ENCODE measurements at places on chromosomes 5 and 9. TPM values are rescaled to one million over a fixed set of nuclear protein-coding genes. Genes with fewer than 3 reads are reported as not detected.

- no peaks in the 10 kb centered on the region for H3K4me1 ChIP-seq
- H3K27ac ChIP-seq, result no peak overlapping the region
- no peaks in the 10 kb centered on the region for H3K27me3 ChIP-seq
- H3K36me3 ChIP-seq, result no peaks in the 10 kb centered on the region
- no peak overlapping the region for H3K4me3 ChIP-seq
These were observed 31.6 kb upstream of the GARNL3 start for GRCh38 chr9:127232833-127233549.

GRCh38 chr9:4614627-4615026 lies 47.5 kb upstream of the PLPP6 start:
- H3K36me3 ChIP-seq, result no peaks in the 10 kb centered on the region
- no peak overlapping the region for H3K27ac ChIP-seq
- DNase-seq, result no peak
- H3K27me3 ChIP-seq, result no peaks in the 10 kb centered on the region
- H3K4me3 ChIP-seq, result no peak overlapping the region

- DNase-seq, result no peak
- no peak overlapping the region for H3K27ac ChIP-seq
- no peak overlapping the region for H3K4me3 ChIP-seq
These were observed 84.7 kb downstream of the CFAP95 start for GRCh38 chr9:69905286-69905685.

DNA sequence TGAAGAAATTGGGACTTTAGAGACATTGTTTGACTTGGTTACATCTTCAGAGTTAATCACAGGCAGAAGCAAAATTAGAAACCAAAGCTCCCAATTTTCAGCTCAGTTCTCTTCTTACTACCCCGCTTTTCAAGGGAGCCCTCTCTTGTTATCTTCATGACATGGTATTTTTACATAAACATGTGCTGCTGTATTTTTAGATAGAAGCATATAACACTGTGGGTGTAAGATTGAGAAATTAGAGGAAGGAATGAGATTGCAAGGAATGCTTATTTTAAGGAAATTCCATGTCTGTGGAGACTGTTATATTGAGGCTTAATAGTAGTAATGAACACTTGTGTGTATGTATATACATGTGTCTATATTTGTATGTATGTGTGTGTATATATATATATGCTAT lies 401.6 kb downstream of the TMEM232 start:
- H3K4me1 ChIP-seq, result no peaks in the 10 kb centered on the region
- no peak overlapping the region for H3K4me3 ChIP-seq

DNA sequence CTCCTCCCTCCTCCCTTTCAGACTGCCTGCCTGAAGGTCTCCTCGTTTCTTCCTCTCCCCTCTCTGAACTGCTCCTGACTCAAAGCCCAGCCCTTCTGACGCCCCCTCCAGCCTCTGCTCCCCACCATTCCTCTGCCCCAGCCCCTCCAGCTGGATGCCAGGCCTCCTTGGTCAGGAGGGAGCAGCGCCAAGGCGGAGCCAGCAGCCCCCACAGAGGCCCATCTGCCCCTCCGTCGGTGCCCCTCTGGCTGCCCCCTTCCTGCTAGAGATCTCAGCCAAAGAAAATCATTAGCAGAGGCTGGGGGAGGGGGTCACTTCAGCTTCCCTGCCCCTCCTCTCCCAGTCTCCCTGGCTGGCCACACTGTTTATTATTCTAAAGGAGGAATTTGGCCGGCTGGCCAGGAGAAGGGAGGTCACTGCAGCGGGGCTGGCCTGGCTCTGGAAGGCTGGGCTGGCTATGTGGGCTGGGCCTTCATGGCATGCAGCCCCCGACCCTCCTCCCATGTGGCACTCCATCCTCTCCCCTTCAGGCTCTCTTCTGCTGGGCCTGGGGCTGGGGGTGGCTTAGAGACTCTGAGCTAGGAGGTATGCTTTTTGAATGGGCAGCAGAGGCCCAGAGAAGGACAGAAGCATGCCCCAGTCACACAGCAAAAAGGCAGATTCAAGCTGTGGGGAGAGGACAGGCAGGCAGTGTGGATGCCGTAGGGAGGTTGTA lies 16.9 kb downstream of the PDGFRB start:
- DNase-seq, result no peak
- H3K4me3 ChIP-seq, result no peak overlapping the region
- no peaks in the 10 kb centered on the region for H3K27me3 ChIP-seq
- H3K27ac ChIP-seq, result no peak overlapping the region
- H3K4me1 ChIP-seq, result no peaks in the 10 kb centered on the region

DNA sequence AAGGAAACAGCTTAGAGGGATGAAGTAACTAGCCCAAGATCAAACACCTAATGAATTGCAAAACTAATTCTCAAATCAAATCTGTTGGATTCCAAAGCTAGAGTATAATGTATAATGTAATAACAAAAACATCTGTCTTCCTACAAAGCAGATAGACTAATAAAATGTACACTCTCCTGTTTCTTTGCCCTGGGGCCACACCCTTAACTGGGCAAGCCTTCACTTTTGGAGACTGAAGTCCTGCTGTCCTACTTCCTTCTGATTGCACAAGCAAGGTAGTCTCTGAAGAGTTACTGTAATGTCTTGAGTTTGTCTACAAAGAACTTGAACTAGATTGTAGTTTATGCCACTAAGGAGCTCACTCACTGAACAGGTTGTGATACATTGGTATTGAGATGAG lies 2.5 kb downstream of the TTC1 start:
- no peaks in the 10 kb centered on the region for H3K36me3 ChIP-seq
- DNase-seq, result no peak
- H3K27me3 ChIP-seq, result no peaks in the 10 kb centered on the region

- H3K4me1 ChIP-seq, result peaks cover 15% of the 10 kb centered on the region
- H3K27me3 ChIP-seq, result no peaks in the 10 kb centered on the region
- H3K4me3 ChIP-seq, result no peak overlapping the region
- no peaks in the 10 kb centered on the region for H3K36me3 ChIP-seq
These were observed 140.7 kb downstream of the C9orf50 start for GRCh38 chr9:129480227-129480626.

DNA sequence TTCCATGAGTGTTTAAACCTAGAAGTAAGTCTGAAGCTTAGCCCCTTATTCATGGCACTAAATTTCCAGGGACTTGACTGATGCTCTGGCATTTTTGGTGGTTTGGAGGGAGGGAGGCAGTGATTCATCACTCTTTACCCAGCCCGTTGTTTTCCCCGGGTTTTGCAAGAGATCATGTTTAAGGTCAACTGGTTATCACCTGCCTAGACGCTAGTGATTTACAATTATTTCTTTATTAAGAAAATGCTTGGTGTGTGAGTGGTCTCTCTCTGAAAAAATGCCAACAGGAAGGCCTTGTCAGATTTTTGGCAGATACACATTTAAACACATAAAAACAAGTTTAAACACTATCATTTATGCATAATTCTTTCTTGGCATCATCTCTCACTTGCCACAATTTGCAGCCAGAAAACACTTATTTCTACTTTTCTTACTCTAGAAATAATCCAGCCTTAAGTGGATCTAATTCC lies 737.9 kb upstream of the ZNF608 start:
- no peak for DNase-seq
- no peak overlapping the region for H3K4me3 ChIP-seq

DNA sequence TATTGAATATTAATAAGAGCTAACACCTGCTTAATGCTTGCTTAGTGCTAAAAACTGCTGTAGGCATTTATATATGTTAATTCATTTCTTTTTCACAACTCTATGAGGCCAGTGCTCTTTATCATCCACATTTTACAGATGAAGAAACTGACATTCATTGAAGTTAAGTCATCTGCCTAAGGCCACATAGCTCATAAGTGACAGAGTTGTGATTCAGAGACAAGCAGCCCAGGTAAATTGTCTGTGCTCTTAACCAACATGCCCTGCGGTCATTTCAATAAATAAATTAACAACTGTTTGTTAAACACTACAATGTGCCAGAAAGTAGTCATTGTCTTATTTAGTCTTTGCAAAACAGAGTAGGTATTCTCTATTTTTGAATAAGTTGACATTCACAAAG lies 1354.4 kb upstream of the C9orf72 start:
- no peaks in the 10 kb centered on the region for H3K36me3 ChIP-seq
- no peak overlapping the region for H3K27ac ChIP-seq
- DNase-seq, result no peak
- H3K4me3 ChIP-seq, result no peak overlapping the region
- no peaks in the 10 kb centered on the region for H3K4me1 ChIP-seq
- no peaks in the 10 kb centered on the region for H3K27me3 ChIP-seq

DNA sequence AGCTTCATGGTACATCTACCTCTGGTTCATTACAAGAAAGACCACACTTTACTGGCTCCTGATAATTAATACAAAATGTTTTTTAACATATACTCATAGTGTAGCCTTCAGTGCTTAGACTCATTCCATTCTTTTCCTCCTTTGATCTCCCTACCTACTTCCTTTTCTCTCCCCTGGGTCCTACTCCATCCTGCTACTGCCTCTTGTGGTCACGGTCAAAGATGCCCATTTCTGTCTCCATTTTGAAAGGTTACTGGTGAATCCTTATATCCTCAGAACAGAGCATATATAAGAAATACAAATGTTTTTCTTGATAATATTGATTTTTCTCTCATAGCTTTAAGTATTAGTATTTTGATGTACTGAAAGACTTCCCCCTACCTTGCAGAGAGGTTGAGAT lies 375.9 kb downstream of the ARRDC3 start:
- DNase-seq, result no peak
- no peaks in the 10 kb centered on the region for H3K27me3 ChIP-seq
- H3K4me3 ChIP-seq, result no peak overlapping the region
- H3K4me1 ChIP-seq, result no peaks in the 10 kb centered on the region
- H3K36me3 ChIP-seq, result no peaks in the 10 kb centered on the region

DNA sequence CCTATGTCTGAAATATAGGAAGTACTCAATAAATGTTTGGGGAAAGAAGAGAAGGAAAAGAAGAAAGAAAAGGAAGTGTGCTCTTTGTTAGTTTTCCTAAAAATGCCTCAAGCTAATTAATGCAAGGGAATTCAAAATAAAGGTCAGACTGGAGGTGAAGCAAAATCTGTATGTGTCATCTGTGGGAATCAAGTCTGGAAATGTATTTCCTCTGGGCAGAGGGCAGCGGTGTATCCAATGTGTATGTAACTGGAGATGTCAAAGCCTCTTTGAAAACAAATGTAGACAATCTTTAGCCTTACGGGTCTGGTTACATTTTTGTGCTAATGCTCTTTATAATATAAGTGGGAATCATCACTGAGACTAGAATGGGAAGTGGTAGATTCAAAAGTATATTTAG lies 471.4 kb downstream of the MAN2A1 start:
- no peaks in the 10 kb centered on the region for H3K4me1 ChIP-seq
- no peak overlapping the region for H3K4me3 ChIP-seq
- H3K36me3 ChIP-seq, result no peaks in the 10 kb centered on the region

GRCh38 chr9:83431101-83432060 lies 106.8 kb downstream of the FRMD3 start:
- no peaks in the 10 kb centered on the region for H3K36me3 ChIP-seq
- H3K4me1 ChIP-seq, result no peaks in the 10 kb centered on the region
- H3K27ac ChIP-seq, result no peak overlapping the region
- H3K4me3 ChIP-seq, result no peak overlapping the region

The AHRR gene
- total RNA-seq, result 38.2 TPM

The PFN3 gene
- total RNA-seq, result not detected

The EMB gene
- 145 TPM for total RNA-seq

The MTX3 gene
- 22.8 TPM for total RNA-seq

The MPDZ gene
- total RNA-seq, result not detected

The ACSL6 gene
- total RNA-seq, result 21.8 TPM

The CDH6 gene
- total RNA-seq, result not detected
